ENCODE measurements at places on chromosomes 6 and 20.
A peak's percentile ranks its signal among the peaks of the same experiment; 100 is the strongest.

GRCh38 chr20:18466574-18466893 lies 296 bp downstream of the DZANK1 start:
- DNase-seq = no peak

DNA sequence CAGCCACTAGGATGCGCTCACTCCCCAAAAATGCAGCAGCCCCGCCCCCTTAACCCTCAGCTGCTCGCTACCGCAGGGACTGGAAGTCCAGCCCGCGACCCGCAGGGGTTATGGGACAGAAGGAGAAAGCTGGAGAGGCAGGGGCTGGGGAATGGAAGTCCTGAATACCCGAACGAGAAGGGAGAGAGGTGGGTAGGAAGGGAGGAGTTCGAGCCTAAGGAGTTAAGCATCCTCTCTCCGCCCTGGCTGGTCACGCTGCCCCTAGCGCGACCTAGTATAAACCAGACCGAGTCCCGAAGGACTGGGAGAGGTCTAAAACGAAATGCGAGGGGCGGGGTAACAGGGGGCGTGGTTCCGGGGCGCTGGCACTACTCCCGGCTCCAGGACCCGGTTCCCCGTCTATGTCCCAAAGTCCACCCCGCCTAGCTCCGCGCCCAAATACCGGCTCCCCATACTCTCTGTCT lies 448 bp upstream of the DDAH2 start:
- DNase-seq = peak; percentile 56

DNA sequence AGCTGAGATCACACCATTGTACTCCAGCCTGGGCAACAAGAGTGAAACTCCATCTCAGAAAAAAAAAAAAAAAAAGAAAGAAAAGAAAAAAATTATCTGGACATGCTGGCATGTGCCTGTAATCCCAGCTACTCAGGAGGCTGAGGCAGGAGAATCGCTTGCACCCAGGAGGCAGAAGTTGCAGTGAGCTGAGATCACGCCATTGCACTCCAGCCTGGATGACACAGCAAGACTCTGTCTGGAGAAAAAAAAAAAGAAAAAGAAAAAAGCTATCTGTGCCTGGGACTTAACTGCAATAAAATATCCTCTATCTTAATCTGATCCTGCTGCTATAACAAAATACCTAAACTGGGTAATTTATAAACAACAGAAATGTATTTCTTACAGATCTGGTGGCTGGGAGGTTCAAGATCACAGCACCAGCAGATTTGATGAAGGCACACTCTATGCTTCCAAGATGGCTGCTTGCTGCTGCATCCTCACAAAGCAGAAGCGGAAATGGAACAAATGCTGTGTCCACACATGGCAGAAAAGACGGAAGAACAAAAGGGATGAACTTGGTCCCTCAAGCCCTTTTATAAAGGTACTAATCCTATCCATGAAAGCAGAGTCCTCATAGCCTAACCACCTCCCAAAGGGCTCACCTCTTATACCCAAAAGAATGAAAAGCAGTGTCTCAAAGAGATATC lies 273.3 kb upstream of the JARID2 start:
- no peak for DNase-seq

GRCh38 chr6:164108092-164108491 lies 693.6 kb downstream of the QKI start:
- DNase-seq = no peak

DNA sequence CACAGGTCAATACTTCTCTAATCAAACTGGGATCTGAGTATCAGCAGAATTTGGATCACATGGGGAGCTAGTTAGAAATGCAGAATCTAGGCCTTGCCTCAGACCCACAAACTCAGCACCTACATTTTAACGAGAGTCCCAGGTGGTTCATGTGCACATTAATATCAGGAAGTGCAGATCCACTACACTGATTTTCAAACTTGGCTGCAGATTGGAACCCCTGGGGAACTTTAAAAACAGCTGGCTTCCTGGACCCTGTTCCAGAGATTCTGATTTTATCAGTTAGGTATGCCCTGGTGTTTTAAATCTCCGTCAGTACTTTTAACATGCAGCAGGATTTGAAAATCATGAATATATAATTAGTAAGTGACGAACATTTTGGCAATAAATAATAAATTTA lies 1.9 kb upstream of the CST8 start:
- no peak for DNase-seq

DNA sequence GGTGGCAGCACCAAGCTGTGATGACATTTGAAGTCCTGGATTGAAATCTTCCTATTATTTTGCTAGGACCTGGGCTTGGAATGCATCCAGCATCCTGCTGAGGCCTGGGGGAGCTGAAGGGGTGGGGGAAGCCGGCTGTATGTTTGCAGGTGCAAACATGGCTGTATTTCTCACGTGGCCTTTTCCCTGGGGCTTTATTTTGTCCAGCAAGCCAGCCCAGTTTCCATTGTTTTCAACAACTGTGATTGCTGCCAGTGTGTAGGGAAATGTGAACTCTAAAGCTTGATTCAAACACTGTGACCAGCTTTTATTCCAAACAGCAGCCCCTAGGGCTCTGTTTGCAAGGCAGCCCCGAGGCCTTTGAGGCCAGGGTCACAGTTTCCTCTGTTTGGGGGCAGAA lies 683.0 kb downstream of the DHX35 start:
- no peak for DNase-seq

DNA sequence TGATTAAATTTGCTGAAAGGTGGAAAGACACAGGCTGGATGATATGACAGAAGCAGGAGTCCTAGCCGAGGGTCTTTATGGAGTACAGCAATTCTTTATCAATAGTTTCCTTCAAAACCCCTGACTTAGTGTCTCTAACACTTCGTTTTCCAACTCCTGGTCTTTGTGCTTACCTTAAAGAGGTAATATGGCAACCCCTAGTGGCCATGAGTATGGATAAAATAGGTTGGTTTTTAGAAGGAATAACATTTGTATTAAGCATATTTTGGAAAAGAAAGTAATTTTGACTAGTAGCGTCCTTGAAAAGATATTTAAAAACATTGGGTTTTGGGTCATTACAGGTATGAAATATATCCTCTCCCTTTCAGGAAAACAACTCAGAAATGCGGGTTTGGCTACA lies 51.9 kb downstream of the VGLL2 start:
- DNase-seq = no peak

DNA sequence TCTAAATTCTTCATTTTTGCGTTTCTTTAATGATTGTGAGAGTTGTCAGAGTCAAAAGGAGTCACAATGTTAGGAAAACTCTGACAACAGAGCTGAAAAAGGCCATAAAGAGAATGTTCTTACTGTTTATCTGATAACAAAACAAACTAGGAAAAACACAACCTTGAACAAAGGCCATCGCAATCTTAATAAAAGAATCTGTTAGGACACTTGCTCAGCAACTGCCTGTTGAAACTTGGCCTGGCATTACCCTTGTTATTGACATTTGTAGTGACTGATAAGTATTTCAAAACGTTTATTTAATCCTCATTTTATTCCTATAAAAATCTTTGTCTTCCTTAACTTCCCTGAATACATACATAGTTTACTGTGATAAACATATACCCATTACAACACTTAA lies 15.7 kb downstream of the GSTA1 start:
- no peak for DNase-seq

DNA sequence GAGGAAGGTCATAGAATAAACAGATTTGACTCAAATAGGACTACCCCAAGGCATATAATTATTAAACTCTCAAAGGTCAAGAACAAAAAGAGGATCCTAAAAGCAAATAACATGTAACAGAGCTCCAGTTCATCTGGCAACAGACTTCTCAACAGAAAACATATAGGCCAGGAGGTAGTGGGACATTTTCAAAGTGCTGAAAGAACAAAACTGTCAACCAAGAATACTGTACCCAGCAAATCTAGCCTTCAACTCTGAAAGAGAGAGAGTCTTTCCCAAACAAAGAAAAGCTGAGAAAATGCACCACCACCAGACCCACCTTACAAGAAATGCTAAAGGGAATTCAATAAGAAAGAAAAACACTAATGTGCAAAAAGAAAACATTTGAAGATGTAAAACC lies 11.9 kb downstream of the NQO2 start:
- DNase-seq = no peak

- no peak for DNase-seq
Observed at GRCh38 chr6:139825935-139826374, 451.5 kb upstream of the CITED2 start.

GRCh38 chr6:142860498-142860897 lies 84.5 kb downstream of the HIVEP2 start:
- no peak for DNase-seq

- peak; percentile 37 for DNase-seq
Observed at GRCh38 chr6:68468244-68468884, 166.7 kb upstream of the ADGRB3 start.

DNA sequence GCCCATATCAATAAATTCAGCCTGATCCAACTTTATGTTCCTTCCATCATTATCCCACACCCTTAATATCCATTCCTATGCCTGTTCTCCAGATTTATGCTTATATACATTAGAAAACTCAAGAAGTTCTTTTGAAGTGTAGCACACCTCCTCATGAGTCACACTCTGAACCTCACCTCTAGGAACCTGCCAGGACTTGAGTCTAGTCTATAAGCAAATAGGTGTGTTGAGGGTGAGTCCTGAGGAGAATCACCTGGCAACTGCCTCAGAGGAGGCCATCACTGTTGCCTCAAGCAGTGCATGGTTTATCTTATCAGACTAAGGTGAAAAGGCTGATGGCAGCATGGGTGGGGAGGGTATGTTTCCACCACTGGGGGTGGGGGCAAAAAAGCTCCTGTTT lies 496.7 kb downstream of the C6orf118 start:
- no peak for DNase-seq

DNA sequence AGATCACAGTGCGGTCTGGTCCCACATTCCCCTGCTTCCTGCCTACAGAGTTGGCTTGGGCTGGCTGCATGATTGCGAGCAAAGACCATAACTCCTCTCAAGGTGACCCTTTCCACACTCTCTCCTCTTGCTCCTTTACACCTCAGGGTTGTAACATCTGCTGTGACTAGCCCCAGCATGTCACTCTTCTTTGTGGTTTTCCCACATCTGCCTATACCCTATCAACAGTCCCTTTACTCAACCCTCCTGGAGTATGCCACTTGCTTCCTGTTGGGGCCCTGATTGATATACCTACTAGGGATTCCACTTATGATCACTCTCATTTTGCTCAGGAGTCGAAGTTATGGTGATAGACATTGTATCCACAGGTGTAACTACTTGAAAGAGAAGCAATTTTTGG lies 58.9 kb upstream of the SGK1 start:
- DNase-seq = no peak

DNA sequence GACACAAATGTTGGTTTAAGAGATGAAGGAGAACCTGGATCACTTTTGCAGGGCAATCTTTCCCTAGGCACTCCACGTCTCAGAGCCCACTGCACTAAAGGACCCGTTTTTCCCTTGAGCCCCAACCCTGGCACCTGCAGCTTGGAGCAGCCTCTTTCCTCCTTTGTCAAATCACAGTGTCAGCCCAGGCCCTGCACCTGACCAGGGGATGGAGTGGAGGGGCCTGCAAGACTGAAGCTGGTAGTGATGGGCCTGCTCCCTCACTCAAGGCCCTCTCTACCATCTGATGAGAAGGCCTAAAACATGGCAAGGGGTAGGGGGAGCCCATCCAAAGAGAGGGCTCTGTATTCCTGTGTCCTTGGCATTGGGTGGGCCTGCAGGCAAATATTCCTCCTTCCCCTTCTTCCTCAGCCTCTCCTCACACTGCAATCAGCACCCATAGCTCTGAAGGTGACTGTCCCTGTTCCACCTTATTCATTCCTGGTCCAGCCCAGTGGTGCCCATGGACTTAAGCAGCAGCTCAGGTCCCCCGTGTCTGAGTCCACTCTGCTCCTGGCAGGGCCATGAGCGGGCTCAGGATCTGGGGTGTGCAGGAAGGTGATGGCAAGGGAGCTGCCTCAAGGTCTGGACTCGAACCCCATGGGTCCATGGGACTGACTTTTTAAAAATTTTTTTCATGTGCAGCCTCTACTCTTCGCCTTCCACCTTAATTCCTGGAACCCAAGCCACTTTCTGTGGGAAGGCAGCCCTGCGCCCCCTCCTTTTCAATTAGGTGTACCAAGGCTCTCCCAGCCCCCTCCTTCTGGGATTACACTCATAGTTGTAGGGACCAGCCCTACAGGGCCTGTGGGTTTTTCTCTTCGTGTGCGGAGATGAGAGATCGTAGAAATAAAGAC lies 6.7 kb downstream of the RAET1G start:
- DNase-seq = no peak

DNA sequence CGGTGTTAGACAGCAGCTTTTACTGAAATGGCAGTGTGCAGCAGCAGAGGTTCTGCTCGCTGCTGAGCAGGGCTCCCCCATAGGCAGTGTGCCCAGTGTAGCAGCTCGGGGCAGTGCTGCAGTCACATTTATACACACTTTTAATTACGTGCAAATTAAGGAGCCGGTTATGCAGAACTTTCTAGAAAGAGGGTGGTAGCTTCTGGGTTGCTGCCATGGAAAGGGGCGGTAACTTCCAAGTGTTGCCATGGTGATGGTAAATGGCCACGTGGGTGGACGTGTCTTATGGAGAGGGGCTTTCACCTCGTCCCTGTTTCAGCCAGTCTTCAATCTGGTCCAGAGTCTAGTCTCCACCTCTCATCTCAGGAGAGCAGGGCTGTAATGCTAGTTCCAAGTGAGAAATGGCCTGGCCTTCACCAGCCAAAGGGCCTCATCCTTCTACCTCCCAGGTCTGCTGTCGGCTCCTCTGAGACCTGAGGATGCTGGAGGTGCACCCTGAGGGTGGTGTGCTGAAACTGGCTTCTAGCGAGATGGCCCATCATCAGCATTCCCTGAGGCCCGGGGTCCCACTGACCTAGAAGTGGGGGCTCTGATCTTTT lies 180.5 kb upstream of the PMEPA1 start:
- DNase-seq = no peak

DNA sequence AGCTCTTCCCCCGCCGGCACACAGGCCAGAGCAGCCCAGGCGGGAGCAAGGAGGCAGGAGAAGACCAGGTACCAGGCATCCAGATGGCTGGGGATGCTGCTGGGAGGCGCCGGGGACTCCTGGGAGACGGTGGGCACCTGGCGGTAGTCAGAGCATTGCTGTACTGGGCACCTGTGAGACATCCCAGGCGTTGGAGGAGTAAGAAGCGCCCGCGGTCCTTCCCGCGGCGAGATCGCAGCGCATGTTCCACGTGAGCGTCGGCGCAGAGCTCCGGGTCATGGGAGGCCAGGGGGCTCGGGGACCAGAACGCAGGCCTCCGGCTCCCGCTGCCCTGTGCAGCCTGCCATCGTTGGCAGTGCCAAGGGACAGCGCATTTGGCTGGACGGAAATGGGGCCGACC lies 293.7 kb upstream of the CDYL start:
- DNase-seq = no peak

- peak; percentile 20 for DNase-seq
Observed at GRCh38 chr6:149316108-149316727, 1.3 kb upstream of the TAB2 start.

DNA sequence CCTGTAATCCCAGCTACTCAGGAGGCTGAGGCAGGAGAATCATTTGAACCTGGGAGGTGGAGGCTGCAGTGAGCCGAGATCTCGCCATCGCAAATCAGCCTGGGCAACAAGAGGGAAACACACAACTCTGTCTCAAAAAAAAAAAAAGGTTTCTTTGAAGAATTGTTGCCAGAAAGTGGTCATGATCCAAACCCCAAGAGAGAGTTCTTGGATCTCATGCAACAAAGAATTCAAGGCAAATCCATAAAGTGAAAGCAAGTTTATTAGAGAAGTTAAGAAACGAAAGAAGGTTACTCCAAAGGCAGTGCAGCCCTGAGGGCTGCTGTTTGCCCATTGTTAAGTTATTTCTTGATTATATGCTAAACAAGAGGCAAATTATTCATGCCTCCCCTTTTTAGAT lies 14.5 kb upstream of the KIFC1 start:
- DNase-seq = no peak
